ENCODE measurements at places on chromosomes 1 and 21.
A peak's percentile ranks its signal among the peaks of the same experiment; 100 is the strongest.

DNA sequence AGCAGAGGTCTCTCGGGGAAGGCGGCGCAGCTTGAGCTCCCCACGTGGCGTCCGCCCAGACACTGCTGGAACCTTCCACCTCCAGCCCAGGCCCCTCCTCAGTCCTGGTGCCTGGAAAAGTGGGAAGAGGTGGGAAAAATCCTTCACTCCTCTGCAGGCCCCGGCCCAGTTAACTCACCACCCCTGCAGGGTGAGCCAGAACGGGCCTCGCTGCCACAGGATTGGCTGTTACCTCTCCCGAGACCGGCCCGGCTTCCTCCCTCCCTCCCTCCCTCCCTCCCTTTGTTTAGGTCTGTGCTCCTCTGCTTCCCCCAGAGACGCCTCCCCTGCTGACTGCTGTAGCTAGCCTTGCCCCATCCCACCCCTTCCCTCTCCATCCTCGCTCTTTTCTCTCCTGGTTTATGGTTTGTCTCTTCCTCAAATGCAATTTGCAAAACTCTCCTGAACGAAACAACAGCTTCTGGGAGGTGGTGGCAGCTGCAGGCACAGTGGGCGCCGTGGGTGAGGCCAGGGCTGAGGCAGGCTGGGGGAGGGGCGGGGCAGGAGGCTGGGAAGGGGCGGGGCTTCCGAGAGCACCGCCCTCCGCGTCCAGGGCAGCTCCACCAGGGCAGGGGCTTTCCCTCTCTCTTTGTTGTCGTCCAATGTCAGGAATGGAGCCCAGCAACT, 6.5 kb downstream of the CAPN9 start:
- peak; percentile 6 for DNase-seq

DNA sequence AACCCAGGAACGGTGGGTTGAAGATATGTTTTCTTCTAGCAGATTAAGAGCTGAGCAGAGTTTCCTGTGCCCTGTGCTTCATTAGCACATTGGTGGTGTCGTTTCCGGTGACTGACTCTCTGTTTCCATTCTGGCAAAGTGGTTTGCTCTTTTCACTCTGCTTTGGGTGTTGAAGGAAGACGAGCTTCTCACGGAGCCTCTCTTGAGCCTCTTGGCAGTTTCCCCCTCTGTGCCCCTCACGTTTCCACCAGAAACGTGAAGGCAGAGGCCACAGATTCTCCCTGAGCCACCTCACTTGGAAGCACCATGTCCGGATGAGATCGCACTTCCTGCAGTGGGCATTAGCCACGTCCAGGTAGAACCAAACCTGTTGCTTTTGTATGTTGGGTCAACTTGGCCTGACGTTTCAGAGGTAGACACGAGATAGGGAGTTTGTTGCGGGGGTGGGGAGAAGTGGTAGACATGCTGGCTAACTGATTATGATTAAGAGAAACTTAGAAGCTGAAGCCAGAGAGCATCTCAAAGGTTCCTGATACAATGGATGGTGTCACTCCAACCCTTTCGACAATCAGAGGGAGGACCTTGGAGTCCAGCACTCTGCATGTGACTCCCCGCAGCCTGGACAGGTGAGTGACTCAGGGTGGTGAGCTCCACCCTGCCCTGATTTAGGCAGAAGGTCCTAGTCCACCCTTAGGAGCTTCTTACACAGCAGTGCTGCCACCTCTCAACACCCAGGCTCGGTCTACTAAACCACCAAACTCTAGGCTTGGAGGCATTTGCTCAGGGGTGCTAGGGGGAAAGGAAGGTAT, at the start of gene LAX1:
TSS of gene LAX1 (plus strand) at position 155 of the 809 bp plus-strand sequence. CDS start at position 538, 383 bp downstream.
- peak; percentile 92 for DNase-seq

DNA sequence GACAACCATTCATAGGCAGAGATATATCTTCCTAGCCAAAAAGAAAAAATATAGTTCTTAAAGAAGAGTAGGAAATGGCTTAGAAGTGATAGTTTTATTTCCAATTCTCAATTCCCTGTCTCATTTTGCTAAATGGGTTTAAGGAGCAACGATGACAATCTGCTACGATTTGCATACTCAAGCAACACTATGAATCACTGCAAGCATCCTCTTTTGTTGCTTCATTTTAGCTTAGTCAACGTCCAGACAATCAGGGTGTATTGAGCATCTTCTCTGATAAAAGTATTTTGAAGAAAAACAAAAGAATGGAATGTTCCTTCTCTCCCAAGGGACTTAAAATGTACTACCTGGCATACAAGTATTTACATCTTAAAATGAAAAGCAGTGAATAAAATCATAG, 80.6 kb downstream of the RGS7 start:
- no peak for DNase-seq

DNA sequence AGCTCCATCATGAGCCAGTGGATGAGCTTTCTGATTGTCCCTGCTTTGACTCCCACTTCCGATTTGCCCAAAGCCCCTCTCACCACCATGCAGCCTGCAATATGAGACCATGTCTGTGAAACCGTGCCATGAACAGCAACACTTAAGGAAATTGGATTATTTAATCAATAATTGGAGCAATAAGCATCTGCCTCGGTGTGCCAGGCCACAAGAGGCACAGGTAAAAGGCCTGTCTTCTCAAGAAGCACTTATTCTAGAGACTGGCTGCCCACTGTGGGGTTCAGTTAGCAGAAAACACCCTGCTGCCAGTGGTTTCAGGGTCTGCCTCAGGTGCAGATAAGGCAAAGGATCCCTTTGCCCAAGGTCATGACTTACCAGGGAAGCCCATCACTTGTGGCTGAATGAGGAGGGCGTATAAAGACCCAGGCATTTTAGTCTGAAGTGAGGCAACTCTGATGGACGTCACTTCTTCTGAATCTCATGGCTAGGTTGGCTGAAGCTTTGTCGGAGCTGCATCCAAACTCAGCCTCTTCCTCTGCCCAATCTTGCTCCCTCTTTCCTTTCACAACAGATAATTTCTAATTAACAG, 7.1 kb upstream of the CHI3L2 start:
- no peak for DNase-seq

DNA sequence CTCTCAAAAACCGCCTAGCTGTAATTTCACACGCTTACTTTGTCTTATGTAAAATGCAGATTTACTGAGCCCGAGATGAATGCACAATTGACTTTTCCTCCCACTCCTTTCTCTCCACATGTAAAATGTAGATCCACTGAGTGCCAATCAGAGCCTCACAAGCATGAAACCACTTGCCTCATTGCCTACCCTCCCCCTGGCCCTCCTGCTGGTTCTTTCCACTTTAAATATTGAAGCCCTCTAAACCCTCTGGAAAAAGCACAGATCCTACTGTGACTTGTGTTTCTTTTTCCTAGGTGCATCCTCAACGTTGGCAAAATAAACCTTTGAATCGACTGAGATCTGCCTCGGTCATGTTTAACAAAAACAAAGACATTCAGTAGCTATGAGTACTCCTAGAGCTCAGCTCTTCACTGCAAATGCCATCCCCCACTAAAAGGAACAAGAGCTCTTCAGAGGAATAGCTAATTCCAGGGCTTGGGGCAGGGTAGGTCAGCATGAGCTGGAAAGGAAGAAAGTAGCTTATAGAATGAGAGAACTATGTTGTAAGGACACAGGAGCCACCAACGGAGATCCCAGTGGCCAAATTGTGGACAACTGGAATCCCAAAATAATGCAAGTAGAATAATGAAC, 365.5 kb upstream of the RUNX1 start:
- DNase-seq: no peak

- DNase-seq: no peak
Measured at GRCh38 chr1:157162345-157162744, 24.1 kb upstream of the ETV3 start.

GRCh38 chr1:160682983-160683865, 28.4 kb downstream of the CD48 start:
- peak; percentile 51 for DNase-seq

DNA sequence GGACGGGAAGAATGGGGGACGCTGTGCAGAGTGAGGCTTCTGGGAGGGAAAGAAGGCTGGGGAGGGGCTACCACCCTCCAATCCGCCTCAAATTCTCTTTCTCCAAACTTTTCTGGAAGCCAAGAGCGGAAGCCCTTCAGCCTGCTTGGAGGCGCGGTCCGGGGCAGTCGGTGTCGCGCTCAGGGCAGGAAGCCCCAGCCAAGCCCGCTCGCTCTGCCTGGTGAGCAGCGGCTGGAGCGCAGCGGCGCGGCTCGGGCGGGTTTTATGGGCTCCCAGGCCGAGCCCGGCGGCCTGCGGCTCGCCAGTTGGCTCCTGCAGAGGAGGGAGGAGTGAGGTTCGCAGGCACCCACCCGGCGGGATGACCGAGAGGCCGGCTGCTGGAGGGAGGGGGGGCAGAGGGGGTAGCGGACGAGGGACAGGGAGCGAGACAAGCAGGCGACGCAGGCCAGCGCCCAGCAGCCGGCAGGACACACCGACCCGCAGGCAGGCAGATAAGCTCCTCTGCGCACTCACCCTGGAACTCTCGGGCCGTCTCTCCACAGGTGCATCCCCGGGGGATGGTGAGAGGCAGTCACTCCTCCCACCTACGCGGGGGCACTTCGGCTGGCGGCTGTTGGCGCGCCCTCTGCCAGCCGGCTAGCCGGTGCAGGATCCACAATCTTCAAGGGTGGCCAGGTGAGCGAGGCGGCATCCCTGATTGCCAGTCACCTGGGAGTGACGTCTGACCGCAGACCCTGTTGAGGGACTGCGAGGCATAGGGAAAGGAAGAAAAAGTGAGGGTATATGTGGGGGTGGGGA, at the start of gene AVPR1B:
TSS of gene AVPR1B (minus strand) at position 238 of the 798 bp plus-strand sequence. CDS start 498 bp downstream, outside the sequence.
- no peak for DNase-seq

- no peak for DNase-seq
Measured at GRCh38 chr21:25467896-25468295, 139.4 kb downstream of the MRPL39 start.

DNA sequence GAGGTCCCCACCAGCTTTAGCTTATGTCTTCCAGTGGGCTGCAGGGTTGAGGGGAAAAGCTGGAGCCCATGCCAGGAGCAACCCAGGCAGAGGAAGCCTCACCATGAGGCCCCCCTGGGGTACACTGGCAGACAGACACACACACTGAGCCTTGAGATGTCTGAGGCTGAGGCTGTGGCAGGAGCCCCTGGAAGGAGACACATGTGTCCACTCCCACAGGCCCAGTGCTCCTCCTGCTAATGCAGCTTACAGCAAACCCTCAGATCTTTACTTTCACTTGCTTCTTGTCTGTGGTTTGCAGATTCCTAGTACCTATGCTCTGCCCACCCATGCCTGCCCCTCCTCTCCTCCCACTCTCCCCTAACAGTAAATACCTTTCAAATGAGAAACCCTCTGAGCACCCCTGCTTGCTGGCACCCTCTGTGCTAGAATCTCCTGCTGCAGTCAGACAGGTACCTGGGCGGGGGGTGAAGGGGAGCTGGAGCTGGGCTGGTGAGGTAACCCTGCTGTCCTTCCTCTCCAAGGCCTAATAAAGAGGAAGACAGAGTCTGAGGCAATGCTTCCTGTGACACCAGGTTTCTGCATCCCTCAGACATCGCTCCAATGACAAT, 63.4 kb upstream of the NEK2 start:
- peak; percentile 12 for DNase-seq

- DNase-seq: no peak
Measured at GRCh38 chr21:34984356-34985058, 64.6 kb downstream of the RUNX1 start.

DNA sequence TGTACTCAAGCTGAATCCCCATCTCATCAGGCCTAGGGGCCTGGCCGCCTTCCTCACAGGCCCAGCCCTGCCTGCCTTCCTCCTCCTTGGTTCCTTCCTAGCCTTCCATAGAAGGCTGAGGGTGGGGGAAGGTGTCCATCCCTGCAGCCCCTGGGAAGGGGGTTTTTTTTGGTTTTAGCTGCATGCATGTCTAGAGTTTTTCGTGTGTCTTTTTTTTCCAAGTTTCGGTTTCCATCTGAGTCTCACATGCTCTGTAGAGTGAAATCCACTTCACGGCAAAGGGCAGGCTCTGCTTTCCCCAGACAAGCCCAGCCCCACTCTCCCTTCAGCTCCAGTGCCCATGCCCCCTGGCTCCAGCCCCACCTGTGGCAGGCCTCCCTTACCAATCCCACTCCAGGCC, 32.1 kb downstream of the GRHL3 start:
- DNase-seq: no peak

DNA sequence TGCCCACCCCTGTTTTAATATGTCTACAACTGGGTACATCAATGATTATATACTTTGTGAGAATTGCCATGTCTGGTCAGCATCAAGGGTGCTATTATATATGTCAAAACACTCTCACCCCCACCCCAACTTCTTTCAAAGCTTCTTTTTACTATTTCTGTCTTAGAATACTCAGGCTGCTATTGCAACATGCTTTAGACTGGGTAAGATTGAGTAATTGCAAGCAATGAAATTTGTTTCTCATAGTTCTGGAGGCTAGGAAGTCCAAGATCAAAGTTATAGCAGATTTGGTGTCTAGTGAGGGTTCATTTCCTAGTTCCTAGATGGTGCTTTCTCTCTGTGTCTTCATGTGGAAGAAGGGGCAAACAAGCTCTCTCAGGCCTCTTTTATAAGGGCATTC, 100.5 kb upstream of the KCNK1 start:
- no peak for DNase-seq

DNA sequence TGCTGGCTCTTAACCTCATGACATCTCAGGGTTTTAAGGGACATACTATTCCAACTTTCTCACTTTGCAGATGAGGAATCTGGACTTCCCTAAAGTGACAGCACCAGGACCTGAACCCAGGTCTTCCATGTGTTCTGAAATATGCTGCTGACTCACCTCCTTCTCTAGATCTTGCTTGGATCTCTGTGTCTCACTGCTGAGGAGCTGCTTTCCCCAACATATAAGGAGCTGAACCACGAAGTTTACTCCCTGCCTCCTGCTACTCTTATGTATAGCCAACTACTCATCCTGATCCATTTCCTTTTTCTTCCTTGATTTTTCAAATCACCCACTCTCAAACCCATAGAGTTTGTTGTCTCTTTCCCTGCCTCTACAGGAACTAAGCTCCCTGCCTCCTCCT, 38.2 kb downstream of the ALG14 start:
- no peak for DNase-seq

GRCh38 chr1:203628201-203629015, 1.8 kb downstream of the ATP2B4 start:
- DNase-seq: peak; percentile 44

GRCh38 chr1:154837034-154837671, 32.9 kb downstream of the KCNN3 start:
- DNase-seq: no peak

DNA sequence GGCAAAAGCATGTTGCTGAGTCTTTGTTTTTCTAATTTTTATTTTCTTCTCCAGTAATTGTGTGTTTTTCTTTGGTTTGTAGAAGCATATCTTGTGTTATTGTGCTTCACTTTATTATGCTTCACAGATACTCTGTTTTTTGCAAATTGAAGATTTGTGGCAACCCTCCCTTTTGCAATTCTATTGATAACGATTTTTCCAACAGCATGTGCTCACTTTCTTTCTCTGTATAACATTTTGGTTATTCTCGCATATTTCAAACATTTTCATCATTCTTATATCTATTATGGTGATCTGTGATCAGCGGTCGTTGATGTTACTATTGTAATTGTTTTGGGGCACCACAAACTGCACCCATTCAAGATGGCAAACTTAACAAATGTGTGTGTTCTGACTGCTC, 3.8 kb upstream of the ANGEL2 start:
- no peak for DNase-seq

Data from CD4-positive, alpha-beta T cell treated with Interleukin-4 for 4 hours (primary cell).